ENCODE measurements at places on chromosomes 1 and 21.

- no peak for DNase-seq
These were observed 10.7 kb downstream of the NRIP1 start for GRCh38 chr21:15054089-15054488.

GRCh38 chr1:218683242-218683641 is 338.1 kb downstream of the TGFB2 start:
- DNase-seq: no peak

DNA sequence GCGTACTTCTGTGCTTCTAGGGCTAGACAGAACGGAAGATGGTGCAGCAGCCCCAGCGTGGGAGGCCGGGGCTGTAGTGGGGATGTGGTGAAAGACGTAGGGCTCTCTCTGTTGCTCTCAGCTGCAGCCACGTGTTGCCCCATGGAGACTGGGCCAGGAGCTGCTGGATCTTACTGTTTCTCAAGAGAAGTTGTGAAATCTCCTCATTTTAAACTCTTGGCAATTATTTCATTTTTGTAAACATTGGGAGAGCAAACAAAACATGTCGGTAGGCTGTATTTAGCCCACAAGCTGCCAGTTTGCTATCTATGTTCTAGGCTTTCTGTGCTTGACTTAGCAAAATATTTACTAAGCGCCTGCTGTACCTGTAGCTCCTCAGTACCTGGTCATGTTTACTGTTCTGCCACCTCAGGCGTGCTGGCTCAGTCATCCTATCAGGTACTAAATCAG is 15.9 kb upstream of the ELOA start:
- no peak for DNase-seq

GRCh38 chr1:230342019-230342418 is 84.1 kb downstream of the PGBD5 start:
- no peak for DNase-seq

GRCh38 chr1:49051647-49052046 is 275.0 kb upstream of the BEND5 start:
- DNase-seq: no peak

DNA sequence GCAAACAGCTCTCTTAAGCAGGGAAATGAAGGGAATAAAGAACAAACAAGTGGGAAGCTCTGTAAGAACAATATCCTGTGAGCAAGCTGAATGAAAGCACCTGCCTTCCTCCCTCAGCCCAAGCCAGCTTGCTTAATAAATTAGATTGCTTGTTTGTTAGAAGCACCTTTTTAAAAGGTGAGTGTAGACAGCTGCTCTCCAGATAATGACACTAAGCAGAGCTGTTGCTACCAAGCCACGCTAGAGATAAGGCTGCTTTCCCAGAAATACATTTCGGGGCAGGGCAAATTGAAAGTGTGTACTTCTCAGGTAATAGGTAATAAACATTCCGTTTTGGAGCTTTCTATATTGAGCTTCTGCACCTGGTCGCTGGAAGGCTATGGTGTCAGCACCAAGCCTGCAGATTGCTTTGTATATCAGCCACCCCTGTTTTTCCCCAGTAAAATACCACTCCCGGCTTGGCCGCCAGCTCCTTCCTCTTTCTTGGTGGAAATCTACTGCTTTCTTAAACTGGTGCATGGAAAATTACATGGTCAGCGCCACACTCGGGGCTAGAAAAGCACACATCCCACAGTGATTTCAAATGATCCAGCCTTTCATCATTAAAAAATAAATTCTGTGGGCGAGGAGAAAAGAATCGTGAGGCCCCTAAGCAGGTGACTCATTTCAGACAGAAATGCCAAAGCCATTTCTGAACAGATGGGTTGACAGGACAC is 151.3 kb downstream of the ETS2 start:
- no peak for DNase-seq

GRCh38 chr1:207241164-207241934 is 80.1 kb upstream of the CD55 start:
- no peak for DNase-seq

- DNase-seq: no peak
These were observed 198.1 kb downstream of the SLC35F3 start for GRCh38 chr1:234102583-234102982.

- DNase-seq: no peak
These were observed 67.3 kb downstream of the GADD45A start for GRCh38 chr1:67752306-67752705.

DNA sequence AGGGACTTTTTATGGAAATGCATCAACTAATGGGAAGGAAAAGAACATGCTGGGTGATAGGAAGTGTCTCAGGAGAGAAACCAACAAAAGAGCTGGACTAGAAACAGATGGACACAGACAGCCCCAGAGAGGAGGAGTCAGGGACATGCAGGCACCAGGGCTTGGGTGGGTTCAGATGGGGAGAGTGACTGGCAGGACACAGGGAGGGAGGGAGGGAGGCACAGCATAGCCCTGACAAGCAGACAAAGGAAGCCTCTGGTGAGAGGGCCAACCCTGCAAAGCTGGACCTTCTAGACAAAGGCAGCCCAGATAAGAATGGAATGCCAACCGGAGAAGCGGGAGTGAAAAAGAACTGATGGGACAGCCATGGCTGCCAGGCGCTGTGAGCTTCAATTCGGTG is 568.8 kb downstream of the AJAP1 start:
- DNase-seq: peak; percentile 16

DNA sequence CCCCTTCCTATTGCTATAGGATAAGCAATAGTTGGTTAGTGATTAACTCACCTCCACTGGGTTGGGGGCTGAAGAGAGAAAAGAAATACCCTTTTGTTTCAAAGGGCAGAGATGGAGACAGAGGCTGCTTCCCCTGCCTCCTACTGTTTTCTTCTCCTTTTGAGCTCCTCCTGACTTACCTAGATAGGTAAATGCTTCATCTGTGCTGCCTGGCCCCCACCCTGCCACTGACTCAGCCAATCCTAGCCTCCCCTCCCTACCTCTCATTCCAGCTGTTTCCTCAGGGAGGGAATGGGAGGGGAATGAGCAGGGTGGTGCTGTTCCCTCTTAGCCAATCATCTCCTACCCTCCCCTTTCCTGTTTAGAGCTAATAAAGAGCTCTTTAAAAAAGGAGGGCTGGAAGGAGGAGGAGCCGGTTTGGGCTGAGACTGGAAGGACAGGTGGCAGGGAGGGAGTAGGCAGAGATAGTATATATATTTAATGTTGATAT is at the start of gene C1orf116:
Gene C1orf116, minus strand, starts transcription at position 229 of the 490 bp plus-strand sequence. CDS start 5,158 bp downstream, outside the sequence.
- no peak for DNase-seq

DNA sequence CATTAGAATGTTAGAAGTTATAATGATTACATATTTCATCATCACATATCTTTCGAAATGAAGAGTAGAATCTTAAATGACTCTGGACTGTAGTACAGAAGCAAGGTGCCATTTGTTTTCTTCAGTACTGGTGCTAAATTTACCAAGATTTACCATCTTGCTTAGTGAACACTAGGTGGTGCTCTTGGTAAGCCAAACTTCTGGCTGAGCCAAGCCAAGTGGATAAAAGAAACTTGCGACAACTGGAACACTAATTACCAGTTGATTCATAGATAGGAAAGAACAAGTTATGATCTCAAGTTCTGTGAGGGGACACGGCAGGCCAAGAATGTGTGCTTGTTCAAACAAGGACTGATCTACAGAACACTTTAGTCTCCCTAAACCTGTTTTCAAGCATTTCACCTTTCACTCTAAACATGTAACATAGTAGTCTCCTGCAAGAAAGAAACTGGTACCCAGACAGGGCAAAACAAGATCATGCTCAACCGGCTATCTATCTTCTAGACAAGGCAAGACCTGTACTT is 19.8 kb downstream of the SPRTN start:
- DNase-seq: peak; percentile 9

GRCh38 chr1:54996359-54996868 is 2.3 kb upstream of the BSND start:
- DNase-seq: peak; percentile 49

DNA sequence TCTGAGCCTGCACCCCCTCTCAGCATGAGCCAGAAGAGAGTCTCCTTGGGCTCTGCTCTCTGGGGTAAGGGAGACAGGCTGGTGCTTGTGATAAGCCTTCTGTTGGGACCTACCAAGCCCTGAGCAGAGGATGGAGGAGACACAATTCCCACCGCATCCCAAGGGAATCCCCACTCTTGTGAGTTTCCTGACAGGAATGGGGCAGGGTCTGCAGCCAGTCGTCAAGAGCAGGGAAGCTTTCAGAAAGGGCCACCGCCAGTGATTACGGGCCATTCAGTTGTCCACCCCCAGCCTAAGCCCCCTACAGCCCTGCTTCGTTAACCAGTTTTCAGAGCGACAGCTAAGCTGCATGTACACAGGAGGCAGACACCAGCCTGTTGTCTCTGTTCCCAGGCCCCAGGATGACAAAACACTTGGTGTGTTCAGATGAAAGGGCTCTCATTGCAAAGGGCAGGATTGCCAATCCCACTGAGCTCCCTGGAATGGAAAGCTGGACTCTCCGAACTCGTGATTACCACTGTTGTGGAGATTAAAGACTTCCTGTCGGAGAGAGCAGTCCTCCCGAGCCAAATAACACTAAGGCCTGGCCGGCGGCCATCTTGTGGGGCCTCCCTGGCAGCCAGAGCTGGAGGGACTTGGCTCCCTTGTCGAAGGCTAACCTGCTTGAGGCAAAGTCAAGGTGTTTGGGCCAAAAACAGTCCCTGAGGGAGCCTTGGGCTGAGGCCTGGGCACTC is 37.4 kb upstream of the SLC30A1 start:
- no peak for DNase-seq

DNA sequence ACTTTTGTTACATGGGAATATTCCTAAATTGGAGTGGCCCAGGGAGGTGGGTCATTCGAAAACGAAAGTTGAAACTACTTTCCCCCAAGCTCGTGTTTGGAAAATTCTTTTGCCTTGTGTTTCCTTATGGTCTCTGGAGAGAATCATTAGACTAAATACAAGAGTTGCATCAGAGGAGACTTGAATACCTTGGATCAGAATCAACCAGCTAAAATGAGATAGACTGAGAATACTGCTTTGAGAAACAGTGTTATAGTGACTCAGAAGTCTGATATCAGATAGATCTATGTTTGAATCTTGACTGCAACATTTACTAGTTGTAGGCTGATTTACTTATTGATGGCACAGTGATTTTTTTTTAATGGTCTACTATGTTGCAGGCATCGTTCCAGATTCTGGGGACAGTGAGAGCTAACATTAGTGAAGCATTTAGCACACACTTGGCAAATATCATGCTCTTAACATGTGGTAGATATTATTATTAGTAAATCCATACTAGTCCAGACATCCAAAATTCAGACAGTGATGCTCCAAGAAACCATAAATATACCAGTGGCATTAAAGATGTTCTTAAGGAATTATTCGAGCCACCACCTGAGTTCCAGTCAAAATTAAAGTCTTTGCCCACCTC is 12.9 kb upstream of the ACTN2 start:
- DNase-seq: no peak

- no peak for DNase-seq
These were observed 17.3 kb upstream of the FMN2 start for GRCh38 chr1:240074422-240074821.

- DNase-seq: no peak
These were observed 898 bp upstream of the TMEM200B start for GRCh38 chr1:29124366-29125236.

DNA sequence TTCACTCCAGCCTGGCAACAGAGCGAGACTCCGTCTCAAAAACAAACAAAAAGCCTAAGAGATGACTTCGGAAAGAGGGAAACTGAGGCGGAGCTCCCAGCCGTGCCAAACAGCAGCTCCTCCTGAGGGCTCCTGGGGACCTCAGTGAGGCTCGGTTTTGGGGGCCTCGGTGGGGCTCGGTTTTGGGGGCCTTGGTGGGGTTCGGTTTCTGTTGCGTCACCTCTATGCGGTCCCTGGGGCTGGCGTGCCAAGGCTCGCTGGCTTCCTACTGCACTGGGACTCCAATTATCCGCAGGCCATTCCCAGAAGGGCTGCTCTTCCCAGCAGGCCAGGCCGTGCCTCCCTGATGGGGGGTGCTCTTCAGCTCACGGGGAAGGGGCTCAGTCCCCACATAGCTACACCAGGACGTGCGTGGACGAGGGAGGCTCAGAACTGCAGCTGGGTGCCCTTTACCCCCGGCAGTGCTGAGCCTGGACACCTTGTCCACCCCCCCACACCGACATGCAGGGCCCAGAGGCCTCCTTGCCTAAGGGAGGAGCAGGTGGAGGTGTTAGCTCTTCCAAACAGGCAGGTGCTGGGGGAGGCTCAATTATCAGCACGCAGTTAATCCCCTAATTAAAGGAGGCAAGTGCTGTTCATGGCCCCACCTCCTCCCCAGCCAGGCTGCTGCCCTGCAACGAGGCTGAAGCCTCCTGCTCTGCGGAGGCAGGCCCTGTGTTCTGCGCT is 5.1 kb upstream of the C1orf159 start:
- no peak for DNase-seq

GRCh38 chr1:156136970-156137483 is 16.4 kb upstream of the SEMA4A start:
- DNase-seq: no peak

DNA sequence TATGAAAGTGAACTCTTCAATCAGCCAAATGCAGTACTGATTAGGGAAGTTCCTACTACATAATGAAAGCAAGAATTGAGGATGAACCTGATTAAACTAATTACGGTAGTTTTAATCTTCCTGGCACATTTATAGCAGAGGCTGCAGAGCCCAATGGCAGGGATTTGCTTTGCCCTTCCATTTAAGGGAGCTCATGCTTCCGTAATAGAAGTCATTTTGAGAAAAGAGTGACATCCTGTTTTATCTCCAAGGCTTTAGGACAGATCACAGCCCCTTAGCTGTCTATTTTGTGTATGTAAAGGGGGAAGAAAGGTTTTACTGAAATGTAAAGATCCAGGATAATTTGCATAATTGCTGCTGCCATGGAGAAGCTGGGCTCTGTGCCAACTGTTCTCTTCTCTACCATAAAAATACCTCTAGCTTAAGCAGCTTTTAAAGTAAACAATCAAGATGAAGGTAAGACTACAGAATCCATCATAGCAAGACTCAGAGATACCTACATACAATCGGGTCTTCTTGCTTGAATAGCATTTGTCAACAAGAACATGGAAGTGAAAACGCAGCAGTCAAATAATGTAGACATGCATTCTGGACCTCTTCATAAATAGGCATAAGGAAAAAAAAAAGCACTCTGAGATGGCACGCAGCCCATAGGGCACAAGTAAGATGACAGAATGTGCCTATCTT is 62.5 kb downstream of the ASH1L start:
- DNase-seq: no peak

GRCh38 chr1:62716397-62716796 is 28.2 kb upstream of the DOCK7 start:
- no peak for DNase-seq

GRCh38 chr21:33981391-33982101 is 65.9 kb upstream of the ATP5PO start:
- DNase-seq: no peak

GRCh38 chr1:65198096-65198495 is 50.1 kb downstream of the AK4 start:
- DNase-seq: no peak

GRCh38 chr1:100217834-100218233 is 31.8 kb downstream of the DBT start:
- DNase-seq: no peak
